ENCODE measurements at places on chromosomes 4 and X.

DNA sequence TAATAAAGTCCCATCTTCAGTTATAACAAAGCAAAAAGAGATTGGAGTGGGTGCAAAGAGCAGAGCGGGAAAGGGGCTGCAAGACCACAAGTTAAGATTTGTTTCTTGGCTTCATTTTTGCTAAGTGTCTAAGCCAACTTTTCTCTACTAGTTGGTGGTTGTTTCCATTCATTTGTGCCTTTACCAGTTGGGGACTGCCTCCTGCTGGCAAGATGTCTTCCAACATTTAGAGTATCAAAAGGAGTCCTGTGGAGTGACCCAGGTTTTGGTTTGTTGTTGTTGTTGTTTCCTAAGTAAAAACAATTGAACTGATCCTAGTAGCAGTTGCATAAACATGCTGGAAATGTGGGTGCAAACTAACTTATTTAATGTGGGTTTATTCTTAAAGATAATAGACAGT is 121.1 kb downstream of the SPATA18 start:
- DNase-seq, result no peak

DNA sequence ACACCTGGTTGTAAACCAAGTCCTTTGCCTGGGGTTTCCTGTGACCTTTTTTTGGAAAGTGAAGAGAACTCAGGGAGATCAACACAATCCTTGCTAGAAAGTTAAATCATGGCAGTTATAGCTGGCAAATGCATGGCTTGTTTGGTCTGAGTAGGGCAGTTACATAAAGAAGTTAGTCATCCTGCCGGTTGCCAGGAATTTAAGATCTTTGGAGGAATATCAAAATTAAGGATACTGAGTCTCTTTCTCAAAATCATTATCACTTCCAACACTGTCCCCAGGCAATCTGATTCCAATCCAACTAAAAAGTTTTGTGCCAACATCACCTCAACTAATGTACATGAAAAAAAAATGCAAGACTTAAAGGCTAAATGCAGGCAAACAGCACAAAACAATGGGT is 40.3 kb downstream of the C4orf54 start:
- no peak for DNase-seq

GRCh38 chrX:11932423-11932822 is 174.4 kb downstream of the MSL3 start:
- DNase-seq, result no peak

- no peak for DNase-seq
Measured at GRCh38 chr4:91488946-91489345, 814.8 kb upstream of the GRID2 start.

DNA sequence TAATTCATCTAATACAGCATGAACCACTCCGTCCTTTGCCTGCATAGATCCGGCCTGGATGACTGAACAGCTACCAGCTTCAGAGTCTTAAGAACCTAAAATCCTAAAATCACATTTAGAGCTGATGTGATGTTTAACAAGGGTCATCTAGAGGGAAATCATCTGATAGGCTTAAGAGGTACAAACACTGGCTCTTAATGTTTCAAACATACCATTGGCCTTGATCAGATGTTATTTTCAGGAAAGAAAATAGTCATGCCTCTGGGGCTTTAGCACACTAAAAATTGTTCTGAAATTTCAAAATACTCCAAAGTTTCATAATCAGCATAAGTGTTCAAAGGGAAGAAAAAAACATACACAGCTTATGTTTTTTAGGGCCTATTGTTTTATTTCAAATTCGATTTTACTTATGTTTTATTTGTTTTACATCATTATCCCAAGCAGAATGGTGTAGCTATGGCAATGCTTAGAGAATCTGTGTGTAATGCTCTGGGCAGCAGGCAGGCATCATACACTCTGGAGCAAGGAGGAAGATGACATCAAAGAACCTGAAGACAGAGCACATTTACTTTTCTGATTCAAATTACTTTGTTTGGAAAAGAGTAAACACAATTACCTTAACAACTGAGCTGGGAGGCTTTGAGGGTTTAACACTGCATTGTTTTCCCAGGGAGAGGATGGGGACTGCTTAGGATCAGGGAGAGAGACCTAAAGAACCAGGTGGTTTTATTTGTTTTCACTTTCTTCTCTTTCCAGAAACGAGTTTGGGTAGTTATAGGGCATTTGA is 25.3 kb upstream of the LEF1 start:
- DNase-seq, result no peak

- no peak for DNase-seq
Measured at GRCh38 chr4:119268466-119268865, 53.5 kb downstream of the FABP2 start.

- DNase-seq, result no peak
Measured at GRCh38 chr4:94168321-94168720, 39.3 kb upstream of the SMARCAD1 start.

GRCh38 chr4:153156263-153156662 is 48.0 kb upstream of the TRIM2 start:
- no peak for DNase-seq

GRCh38 chr4:1398681-1399507 is 7.3 kb downstream of the NKX1-1 start:
- DNase-seq, result peak; percentile 8

DNA sequence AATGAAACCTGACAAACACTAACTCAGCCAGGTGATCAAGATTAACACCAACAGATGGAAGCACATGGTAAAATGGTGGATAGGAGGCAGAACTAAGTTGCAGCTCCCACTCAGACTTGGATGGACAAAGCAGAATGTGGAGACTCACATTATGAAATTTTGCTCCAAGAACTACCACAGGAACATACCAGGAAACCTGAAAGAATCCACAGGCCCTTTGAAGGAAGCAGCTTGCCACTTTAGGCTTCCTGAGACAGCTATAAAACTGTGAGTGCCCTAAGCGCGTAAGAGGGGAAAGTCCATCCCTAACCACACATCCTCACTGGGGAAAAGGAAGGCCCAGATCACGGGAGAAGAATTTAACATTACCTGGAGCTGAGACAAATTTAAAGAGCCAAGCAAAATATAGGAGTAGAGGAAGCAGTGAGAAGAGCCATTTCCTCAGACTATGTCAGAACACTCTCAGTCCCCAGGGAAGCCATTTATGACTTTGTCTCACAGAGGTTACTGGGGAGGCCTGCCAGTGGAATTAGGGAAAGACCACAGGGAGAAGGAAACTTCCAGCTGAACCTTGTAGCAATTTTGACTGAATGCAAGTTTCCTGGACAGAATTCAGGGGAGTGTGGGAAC is 224.5 kb downstream of the TEX13C start:
- DNase-seq, result no peak

DNA sequence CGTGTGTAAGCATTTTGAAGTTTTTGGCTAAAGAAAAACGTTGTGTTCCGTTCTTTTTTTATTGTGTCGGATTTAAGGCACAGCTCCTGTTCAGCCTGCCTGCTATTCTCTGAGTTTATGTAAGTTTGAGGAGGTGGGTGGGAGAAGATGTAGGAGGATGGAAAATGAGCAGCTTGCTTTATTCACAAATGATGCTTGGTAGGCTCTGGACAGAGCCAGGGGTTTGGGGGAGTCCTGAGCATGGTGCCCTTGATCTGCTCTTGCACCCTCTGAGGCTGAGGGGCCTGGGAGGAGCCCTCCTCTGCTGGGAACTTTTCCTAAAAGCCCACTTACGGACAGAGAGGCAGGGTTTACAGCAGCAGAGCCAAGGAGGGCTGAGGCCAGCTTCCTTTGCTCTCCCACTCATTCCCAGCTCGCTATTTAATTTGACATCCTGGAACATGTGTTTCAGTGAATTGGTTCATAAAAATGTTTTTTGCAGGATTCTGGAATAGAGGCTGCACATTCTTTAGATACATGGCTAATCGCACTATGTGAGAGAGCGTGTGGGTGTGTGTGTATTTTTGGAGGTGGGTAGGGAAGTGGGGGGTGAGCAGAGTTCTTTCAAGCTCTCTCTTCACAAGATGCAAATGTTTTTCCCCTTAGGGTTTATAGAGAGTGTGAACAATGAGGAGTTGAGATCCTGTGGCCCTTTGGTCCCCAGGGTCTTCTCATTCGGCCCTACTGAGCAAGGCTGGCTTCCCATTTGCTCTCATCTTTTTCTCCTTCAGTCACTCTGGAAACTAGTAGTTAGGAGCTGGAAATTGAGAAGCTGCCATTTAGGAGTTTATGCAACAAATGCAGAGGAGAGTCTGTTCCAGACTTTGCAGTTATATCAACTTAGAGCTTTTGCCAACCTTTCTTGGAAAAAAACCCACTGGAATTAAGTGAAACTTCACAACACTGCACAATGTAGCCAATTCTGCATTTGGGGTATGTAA is 32.1 kb downstream of the TMEM131L start:
- DNase-seq, result no peak

DNA sequence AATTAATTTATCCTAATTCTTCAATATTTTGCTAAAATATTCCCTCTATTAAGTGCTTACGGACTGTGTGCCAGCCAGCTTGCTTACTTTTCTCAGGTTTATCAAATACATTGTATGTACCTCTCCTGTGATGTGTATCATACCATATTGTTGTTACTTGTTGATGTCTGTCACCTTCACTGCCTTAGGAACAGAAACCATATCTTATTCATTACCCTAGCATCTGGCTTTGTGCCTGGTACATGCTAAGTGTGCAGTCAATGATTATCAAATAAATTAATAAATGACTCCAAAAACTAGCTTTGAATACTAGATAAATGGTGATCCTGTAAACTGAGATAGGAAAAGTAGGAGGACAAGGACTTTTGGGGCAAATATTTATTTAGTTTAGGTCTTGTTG is 6.9 kb downstream of the CLCN3 start:
- no peak for DNase-seq

DNA sequence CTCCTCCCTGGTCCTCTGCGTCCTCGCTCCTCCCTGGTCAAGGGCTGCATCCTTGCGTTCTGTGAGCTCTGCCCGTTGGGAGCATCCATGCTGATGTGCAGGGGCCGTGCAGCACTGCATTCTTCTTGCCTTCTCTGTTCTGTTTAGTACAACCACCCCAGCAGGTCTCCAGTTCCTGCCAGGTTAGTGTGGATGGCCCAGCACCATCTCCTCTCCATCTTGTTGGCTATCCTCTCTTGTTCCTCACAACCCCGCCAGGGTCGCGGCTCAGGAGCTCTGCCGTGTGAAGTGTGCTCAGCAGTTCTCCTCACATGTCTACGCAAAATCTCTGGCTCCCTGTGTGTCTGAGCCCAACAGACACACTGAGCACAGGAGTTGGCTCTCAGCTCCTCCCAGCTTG is 10.4 kb upstream of the MAEA start:
- no peak for DNase-seq

- no peak for DNase-seq
Measured at GRCh38 chr4:25861951-25862410, 807 bp downstream of the SEL1L3 start.

DNA sequence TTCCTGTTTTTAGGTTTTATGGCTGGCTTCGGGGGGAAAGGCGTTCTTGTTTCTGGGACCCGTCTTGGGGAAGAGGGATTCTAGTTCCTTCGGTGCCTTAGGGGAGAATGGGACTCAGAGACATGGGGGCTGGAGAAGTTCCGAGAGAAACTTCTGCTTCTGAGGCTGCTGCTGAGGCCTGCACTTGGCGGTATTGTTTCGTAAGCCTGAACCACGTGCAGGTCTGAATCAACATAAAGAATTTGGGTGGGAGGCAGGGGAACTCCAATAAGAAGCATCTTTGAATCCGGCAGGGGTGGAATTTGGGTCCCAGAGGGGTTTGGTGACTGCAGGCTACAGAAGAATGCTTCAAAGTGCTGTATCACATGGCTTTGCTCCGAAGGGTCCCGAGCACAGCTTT is 15.1 kb downstream of the XG start:
- DNase-seq, result no peak

DNA sequence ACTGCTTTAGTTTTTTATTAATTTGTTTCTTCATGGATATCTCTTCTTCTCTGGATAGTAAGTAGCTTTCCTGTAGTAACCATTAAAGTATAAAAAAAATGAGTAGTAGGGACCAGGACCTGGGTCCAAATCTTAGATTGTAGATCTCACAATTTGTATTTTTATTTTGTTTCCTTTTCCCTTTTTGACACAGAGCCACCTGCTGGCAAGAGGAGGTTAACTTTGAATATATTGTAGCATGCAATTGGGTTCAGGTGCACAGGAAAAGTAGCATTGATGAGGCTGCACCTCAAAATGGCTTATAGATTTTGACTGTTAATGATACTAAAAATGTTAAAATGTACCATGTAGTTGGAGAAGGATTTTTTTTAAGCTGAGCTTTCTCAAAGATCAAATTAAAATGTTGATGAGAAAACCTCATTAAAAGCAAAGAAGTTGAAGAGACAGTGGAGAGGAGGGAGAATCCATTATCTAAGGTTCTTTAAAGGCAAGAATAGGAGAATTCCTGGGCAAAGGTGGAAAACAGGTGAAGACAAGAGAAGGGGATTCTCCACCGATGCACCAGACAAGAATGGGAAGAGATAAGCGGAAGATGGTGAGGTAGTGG is 48.3 kb upstream of the HPGDS start:
- peak; percentile 3 for DNase-seq

DNA sequence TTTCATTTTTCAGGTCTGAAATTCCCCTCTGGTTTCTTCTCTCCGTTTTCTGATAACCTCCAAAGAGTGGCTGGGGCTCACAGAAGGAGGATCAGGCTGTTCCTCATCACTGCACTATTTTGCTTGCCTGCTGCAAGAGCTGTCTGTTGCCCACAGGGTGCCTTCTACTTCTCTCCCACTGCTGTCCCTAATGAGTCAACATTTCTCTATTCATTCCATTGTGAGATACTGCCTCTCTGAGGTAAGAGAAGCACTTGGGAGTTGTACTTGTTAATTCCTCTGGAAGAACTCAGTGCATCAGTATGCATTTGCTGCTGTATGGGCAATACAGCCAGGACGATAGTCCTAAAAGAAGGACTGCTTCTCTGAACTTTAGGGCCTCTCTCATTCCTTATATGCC is 34.8 kb downstream of the CT47B1 start:
- no peak for DNase-seq

GRCh38 chrX:119736206-119736764 is 22.1 kb upstream of the SOWAHD start:
- DNase-seq, result no peak

DNA sequence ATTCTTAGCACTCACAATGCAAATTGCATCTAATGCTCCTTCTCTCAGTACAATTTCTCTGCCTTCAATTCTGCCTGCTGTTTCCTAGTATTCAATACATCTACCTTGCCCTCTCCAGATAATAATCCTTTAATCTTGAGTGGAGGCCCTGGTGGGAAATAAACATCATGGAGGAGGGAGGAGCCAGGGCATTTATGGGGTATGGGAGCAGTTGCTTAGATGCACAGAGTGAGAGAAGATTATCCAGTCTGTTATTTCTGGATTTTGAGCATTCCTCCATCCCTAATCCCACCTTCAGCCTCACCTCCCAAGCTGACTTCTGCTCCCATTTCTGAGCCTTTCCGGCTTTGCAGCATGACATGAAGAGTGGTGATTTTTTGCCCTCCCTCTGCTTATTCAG is 127.9 kb upstream of the PPP3CA start:
- DNase-seq, result no peak
